ENCODE measurements at places on chromosomes 1 and 21. TPM values are rescaled to one million over a fixed set of nuclear protein-coding genes. Genes with fewer than 3 reads are reported as not detected.
A peak's percentile ranks its signal among the peaks of the same experiment; 100 is the strongest.

DNA sequence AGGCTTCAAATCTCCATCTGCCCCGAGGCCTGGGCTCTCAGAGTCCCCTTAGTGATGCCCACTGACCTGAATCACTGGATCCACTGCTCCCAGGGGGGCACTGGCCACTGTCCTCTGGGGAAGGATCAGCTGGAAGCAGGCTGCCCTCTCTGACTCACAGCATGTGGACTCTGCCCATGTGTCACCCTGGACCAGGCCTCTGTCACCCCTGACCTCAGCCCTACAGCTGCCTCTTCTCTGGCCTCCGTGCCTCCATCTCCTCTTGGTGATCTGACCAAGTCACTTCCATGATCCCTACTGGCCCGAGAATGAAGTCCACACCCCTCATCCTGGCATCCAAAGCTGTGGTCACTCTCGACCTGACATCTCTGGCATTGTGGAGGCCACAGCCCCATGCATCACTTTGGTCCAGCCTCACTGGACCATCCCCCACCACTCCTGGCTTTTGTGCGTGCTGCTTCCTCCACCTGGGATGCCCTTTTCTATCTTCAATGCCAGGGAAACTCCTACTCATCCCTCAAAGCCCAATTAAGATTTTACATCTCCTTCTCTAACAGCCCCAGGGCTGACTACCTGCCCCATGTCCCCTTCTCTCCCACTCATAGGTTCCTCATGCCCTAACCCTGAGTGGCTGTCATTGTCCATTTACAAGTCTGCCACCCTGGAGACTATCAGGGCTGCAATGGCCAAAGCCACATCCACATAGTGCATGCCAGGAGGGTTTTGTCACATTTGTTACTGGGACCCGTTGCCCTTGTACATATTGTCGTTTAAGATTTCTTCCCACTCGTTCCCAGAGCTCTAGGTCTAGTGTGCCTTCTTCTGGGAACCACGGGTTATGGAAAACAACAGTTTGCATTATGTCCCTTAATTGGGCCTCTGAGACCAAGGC, 685.0 kb downstream of the MATN1 start:
- no peak for DNase-seq

DNA sequence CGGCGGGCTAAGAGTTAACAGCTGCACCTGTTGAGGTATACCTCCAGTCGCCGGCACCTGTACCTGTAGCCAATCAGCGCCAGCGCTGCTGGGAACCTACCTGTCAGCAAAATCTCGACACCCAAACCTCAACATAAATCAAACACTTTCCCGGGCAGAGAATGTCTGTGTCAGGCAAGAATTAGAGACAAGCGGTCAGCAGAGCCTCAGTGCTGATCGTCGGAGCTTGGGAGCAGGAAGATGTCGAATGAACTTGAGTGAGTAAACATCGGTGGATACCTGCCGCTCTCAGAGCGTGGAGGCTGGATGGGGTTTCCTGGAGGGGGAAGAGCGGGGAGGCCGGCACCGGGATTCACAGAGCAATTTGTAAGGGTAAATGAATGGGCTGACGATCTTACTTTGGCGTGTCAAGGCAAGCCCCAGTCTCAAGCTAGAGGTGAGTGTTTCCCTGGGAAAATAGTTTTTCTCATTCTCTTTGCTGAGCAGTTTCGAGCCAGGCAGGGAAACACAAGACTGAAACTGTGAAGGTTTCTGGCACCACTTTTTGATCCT, at the start of gene GRHL3:
TSS of gene GRHL3 (plus strand) at position 46 of the 552 bp plus-strand sequence. CDS start at position 241, 195 bp downstream.
- peak; percentile 53 for DNase-seq

GRCh38 chr1:8283058-8283884, 34.6 kb upstream of the SLC45A1 start:
- no peak for DNase-seq

DNA sequence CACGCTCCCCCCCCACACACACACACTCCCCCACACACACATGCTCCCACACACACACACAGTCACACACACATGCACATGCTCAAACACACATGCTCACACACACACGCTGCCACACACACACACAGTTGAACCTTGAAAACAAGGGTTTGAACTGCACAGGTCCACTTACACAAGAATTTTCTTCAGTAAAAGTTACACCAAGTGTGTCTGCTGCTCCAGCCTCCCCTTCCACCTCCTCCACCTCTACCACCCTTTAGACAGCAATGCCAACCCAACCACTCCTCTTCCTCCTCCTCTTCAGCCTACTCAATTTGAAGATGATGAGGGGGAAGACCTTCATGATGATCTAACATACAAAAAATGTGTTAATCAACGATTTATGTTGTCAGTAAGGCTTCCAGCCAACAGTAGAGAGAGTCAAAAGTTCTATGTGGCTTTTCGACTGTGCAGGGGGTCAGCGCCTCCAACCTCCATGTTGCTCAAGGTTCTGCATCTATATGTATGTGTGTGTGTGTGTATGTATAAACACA, 26.8 kb downstream of the HSF2BP start:
- DNase-seq: no peak

DNA sequence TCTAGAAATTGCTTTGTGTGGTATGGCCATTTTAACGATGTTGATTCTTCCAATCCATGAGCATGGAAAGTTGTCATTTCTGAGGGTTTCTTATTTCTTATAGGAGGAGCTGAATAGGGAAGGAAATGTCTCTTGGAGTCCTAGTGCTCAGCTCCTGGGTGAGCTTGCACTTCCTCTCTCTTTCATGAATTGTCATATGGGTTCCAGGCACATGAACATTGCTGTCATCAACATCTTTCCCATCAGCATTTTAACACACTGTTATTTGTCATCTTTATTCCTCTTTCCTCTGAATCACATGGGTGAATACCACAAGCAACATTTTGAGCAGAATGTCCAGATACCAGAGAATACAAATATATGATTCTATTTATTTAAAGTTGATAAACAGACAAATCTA, 23.4 kb downstream of the SLAMF6 start:
- no peak for DNase-seq

FLVCR1 gene
- 8.4 TPM for total RNA-seq

DNA sequence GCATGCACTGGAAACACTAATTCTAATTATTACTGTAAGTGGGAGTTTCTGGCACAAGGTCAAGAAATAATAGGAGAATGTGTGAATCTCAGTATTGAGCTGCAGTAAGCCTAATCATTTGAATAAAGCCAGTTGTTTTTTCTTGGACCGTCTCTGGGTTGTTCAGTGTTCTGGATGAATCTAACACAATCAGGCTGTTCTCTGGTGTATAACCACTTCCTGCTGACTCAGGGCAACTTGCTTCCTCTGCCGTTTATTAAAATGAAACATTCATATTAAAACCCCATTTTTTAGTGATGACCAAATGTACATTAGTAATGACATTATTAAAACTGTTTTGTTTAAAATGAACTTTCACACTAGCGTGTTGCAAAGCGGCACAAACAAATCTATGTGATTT, 273.1 kb upstream of the SNX7 start:
- DNase-seq: no peak

TNFAIP8L2 gene
- total RNA-seq: 19.1 TPM

DNA sequence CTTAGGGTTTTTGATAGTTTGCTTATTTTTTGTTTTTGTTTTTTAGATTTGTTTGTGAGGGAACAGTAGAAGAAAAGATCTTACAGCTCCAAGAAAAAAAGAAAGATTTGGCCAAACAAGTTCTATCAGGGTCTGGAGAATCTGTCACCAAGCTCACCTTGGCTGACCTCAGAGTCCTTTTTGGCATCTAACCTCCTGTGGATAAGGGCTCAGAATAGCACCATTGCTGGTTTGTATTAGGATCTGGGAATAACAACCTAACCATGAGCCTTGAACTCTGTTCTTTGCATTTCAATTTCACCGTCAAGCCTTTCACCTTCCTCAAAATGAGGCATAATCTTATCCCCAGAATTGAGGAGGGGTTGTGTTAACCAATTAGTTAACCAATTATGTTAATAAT, 20.2 kb downstream of the TRIM45 start:
- no peak for DNase-seq

DNA sequence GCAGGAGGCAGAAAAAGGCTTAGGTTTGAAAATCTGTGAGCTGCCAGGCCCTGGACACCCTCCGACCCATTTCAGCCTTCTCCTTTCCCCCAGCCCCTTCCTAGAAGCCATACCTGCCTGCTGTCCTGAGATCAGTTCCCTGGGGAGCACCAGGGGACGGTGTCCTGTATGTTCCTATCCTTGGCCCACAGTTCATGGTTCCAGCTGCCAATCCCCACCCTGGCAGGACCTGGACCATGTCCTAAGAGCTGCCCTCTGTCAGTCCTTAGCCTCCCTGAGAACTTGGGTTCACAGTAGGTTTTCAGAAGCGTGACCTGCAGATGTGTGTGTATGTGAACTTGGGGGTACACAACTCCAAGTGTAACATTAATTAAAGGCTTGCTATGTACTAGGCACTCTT, 3.8 kb downstream of the TCEA3 start:
- no peak for DNase-seq

- DNase-seq: no peak
Observed at GRCh38 chr21:38493549-38494250, 4.6 kb downstream of the ERG start.

S100A2 gene
- 7.9 TPM for total RNA-seq

TTC39A gene
- 71.1 TPM for total RNA-seq

- no peak for DNase-seq
Observed at GRCh38 chr1:204280099-204280961, 66.5 kb upstream of the GOLT1A start.

SGIP1 gene
- 5.8 TPM for total RNA-seq

DNA sequence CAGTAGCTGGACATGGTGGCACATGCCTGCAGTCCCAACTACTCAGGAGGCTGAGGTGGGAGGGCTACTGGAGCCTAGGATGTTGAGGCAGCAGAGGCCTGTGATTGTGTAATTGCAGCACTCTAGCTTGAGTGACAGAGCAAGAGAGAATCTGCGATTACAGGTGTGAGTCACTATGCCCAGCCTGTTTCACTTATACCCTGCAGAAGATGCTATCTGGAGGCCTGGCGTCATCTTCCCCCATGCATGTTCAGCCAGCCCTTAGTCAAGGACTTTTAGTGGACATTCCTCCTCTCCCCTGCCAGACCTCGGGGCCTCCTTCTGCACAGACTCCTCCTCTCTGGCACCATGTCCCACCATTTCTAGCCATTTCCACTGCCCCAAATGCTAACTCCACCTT, 36.3 kb upstream of the RCC2 start:
- DNase-seq: no peak

DNA sequence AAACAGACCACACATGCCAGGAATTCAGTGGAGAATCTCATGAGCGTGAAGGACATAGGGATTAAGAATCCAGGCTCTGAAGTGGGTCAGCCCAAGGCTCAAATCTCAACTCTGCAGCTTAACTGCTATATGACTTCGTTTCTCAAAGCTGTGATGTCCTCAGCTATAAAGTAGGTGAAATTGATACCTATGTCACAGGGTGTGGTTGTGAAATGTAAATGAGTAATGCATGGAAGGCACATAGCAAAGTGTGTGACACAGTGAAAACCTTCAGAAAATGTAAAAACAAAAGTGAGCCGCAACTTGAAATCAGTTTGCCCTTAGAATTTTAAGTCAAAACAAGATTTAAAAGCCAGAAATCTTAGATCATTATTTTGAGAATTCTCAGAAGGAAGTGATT, 145.7 kb upstream of the PRMT6 start:
- DNase-seq: no peak

E2F2 gene
- total RNA-seq: 1.1 TPM

DNA sequence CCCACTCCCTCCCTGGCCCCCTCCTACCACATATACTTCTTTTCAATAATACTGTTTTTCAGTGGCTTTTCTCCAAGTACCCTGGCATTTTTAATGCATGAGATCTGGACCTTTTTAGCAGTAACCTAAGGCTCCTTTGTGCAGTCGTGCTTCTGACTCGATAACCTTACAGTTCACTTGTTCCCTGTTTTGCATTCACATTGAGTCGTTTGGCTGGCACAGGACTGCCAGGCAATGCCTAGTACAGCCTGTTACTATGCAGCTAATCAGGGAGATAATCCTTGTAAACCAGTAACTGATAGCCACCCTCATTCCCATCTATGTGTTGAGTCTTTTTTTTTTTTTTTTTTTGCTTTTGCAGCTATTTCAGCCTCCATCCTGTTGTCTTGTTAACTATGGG, 3.7 kb downstream of the ATP1B1 start:
- DNase-seq: no peak

GRCh38 chr1:182054698-182055326, 6.7 kb downstream of the ZNF648 start:
- DNase-seq: no peak

DNA sequence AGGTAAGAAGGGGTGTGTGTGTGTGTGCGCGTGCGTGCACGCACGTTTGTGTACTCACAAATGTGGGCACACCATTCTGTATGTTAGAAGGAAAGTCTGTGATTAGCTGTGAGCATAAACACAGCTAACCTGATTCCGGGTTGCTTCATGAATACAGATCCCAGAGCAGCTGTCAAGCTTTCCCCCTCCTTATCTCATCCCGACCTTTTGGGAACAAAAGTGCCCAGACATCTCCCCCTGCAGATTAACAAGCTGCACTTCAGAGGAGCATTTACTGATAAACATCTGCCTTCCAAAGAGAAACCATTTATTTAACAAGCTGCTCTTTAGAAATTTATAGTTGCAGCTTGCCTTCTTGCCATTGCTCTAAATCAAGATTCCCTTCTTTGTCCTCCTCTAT, 97.0 kb downstream of the MT1HL1 start:
- no peak for DNase-seq

TMCC2 gene
- total RNA-seq: 3.2 TPM

GRCh38 chr1:223621312-223621734, 44.2 kb downstream of the CAPN8 start:
- DNase-seq: no peak

- DNase-seq: no peak
Observed at GRCh38 chr1:156754219-156754618, 2.7 kb upstream of the HDGF start.

Measured in upper lobe of left lung (tissue), 6 donors.